ENCODE measurements at places on chromosomes 11 and 22.

DNA sequence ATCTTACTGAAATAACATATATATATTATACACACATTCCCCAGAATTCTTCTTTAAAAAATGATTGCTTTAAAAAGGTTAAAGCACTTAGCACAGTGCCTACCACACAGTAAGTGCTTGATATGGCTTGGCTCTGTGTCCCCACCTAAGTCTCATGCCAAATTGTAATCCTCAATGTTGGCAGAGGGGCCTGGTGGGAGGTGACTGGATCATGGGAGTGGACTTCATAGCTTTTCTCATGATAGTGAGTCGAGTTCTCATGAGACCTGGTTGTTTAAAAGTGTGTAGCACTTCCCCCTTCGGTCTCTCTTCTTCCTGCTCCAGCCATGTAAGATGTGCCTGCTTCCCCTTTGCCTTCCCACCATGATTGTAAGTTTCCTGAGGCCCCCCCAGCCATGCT is 6.2 kb downstream of the CRYAB start:
- DNase-seq = no peak

DNA sequence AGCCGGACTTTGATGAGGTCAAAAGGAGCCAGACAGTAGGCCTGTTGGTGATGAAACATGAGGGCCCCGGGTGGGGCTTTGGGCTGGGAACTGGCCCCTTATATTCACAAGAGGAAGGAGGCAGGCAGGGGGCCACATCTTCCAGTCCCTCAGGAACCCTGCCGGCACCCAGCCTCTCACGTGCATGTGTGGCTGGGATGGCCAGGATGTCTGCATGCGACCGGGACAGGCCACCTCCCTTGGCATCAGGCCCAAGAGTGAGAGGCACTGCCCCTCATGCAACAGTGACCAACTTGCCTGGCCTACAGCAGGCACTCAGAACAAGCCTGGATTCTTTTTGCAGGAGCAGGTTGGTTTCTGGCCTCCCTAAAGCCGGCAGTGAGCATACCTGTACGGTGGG is 5.4 kb downstream of the SLC25A45 start:
- DNase-seq = no peak

DNA sequence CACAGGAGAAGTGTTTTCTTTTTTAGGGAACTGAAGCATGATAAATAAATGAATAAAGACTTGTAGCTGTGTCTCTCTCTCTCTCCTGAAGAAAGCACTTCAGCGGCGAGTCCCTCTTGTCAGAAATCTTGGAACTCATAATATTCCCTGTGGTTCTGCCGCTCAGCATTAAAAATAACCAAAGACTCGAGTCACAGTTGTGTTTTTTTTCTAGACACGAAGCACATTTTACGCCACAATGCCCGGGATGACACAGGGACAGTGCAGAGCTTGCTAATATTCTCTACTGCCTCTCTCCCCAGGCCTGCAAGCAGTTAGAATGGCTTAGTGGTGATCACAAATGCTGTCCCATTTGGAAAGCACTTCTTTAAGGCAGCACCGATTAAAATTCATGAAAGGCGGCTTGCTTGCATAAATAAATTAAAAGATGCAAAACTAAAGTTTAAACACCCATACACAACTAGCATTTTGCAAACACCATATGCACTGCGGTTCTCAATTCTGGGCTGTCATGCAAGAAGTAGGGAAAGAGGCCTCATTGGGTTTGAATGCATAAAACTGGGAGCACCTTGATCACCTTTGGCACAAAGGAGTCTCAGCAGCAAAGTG is 597.4 kb downstream of the SOX6 start:
- no peak for DNase-seq

DNA sequence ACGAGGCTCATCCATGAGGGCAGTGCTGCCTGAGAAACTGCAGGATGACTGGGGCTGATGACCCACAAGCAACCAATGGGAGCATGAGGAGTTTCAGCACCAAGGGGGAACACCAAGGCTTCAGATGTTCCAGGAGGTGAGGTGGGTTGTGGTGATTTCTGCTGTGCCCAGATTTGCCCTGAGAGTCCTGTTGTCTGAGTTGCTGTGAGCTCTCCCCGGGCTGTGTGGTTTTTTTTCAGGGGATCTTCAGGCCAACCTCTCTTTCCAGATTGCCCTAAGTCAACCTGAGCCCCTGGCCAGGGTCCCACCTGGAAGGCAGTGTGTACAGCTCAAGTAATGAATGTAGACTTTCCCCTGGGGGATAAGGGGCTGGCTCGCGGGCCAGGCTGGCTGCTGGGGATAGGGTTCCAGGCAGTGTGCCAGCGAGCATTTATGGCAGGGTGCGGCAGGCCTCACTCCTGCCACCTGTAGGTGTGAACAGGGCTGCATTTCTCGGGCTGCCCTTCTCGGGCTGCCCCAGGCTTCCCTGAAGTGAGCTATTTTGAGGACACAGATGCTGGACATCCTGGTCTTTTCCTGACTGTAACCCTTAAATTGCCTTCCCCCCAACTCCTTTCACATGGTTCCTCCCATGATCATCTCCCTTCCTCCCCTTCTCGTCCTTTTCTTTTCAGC is 9.8 kb downstream of the SLC22A6 start:
- DNase-seq = no peak

GRCh38 chr11:73346186-73346935 is 29.8 kb upstream of the RELT start:
- DNase-seq = no peak

DNA sequence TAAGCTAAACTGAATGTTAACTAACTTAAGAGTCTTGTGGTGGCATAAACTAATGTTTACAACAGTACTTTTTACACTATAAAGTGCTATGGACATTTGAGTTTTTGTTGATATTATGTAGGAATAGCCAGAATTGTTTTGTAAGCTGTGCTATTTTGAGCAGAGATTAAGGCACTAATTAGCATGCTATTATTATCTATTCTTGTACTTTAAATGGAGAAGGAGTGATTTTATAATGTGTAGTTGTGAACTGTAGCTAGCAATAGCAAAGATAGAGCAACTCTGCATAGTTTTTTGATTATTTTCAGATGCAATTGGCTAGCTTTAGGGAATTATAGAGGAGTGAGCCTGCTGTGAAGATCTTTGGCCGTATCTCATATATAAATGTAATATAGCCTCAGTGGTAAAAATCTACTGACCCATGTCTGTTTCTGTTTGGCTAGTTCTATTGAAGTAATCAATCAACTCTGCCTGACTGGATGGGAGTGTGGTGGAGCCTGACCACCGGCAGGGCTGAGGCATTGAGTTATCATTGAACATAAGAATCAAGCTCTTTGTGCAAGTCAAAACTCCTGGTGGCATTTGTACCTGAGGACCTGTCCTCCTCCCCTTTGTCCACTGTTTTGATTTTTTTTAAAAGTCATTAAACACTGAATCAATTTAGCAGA is 34.3 kb downstream of the NCAM1 start:
- no peak for DNase-seq

- DNase-seq = no peak
These were observed 82.6 kb downstream of the ADAMTS15 start for GRCh38 chr11:130531061-130531460.

- DNase-seq = no peak
These were observed 36.0 kb upstream of the L3MBTL2 start for GRCh38 chr22:41169157-41169556.

DNA sequence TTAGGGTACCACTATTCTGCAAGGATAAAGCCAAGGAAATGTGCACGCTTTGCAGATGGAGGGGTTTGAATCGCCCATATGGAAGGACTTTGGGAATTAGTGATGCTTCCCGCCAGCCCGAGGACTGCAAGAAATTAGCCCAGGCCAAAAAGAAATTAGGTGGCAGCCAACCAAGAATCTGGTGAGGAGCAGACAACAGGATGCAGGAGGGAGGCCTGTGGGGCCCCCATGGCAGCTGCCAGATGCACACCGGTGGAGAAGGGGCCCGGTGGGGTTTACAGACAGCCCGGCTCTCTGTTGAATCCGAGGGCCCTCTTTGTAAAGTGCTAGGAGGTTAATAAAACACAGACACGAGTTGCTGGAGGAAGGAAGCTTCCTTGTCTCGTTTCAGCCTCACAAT is 73.5 kb downstream of the TIMP3 start:
- no peak for DNase-seq

GRCh38 chr22:46183733-46184132 is 33.4 kb downstream of the PPARA start:
- DNase-seq = no peak

DNA sequence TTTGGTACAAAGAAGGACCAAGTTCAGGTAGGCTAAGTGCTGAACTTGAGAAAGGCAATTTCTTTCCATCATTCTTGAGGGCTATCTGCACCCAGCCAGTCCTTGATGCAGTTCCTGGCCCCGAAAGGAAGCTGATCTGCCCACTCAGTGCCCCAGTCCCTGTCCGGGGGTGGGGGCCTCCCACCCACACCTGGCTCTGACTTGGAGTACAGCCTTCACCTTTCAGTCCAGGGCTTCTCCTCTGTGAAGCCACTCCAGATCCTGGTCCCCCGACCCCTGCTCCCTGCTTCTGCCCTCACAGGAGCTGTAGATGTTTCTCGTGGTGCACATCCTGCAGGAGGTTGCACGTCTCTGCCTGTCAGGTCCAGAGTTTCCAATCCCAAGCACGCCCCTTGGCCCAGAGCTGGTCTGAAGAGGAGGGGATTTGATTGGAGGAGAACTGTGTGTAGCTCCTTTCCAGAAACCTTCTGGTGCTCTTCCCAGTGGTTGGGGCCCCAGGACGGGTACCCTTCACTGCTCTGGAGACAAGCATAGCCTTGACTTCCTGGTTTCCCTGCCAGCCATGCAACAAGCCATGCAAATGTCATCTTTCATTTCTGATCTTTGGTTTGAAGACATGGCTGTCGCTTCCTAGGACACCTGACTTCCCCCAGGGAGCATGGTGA is 75.3 kb downstream of the BCR start:
- DNase-seq = no peak

DNA sequence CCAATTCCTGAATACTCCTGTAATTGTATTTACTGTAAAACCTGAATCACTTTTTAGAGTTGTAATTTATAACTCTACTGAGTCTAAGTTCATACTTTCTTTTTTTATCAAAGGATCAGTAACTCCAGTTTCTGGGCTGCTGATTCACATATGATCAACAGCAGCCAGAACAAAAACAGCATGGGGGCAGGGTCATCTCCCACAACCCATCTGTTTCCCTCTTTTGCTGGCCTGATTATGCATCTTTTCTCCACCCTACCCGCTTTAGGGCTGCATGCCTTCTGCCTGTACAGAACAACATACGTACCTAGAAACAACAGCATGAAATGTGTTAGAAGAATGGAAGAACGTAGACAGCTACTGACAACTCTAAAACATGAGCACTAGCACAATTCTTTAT is 76.0 kb downstream of the MRTFA start:
- DNase-seq = no peak

DNA sequence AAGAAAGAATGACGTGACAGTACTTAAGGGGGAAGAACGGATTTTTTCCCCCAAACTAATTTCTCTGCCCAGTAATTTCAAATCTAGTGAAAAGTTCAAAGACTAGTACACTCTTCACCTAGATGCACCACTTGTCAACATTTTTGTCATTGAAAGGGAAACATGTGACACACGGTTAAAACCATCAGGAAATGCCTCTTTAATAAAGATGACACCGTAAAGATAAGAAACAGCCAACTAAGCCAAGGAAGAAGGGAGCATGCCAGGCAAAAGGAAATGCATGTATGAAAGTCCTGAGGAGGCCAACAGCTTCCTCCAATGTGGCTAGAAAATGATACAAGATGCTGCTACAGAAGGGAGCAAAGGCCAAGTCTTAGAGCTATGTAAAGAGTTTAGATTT is 49.4 kb downstream of the RSF1 start:
- no peak for DNase-seq

DNA sequence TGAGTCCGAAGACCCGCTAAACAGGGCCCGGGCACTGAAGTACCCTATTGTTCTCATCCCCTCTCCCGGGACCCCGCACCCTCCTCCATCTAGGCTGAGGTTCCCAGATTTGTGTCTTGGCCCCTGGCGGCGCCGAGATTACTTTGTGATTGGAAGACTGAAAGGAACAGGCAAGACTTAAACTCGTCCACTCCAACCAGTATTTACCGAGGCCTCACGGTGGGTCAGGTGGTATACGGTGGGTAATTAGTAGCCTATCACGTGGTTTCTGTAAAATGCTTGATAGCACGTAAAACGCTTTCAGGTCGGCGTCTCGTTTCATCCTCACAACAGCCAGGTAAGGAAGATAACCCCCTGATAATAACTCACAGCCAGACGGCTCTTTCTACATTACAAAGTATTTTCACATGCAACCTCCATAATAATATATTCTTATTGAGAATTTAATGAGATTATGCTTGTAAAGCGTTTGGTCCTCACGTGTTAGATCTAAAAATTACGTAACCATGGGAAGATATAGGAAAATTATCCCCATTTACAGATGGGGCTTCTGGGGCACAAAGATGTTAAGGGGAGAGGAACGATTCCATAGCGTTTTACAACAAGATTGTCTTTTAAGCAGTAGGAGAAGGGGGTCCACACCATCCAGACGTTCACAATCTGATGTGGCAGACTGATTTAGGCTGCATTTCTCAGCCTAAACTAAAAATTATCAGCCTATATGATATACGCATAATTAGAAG is 642 bp upstream of the PIK3C2A start:
- DNase-seq = peak; percentile 14

- DNase-seq = no peak
These were observed 369.9 kb downstream of the LUZP2 start for GRCh38 chr11:24866743-24867142.

- DNase-seq = no peak
These were observed 744 bp downstream of the PRAME start for GRCh38 chr22:22558071-22558971.

DNA sequence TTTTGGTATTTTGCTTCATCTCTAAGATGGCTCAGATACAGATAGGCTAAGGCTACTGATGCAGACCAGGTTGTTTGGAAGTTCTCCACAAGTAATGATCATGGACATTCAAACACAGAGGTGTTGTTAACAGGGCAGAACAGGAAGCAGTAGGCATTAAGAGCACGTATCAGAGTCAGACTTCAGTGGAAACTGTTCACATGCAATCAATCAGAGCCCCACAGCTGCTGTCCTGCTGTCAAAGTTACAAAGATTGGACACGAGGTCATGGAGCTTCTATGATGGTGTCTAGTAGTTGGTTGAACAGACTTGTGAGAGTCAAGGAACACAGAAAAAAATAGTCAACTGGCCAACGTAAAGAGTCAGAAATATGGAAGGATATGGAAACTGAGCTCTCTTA is 19.8 kb downstream of the OR10D3 start:
- DNase-seq = no peak

- no peak for DNase-seq
These were observed 47.6 kb upstream of the EED start for GRCh38 chr11:86196913-86197312.

DNA sequence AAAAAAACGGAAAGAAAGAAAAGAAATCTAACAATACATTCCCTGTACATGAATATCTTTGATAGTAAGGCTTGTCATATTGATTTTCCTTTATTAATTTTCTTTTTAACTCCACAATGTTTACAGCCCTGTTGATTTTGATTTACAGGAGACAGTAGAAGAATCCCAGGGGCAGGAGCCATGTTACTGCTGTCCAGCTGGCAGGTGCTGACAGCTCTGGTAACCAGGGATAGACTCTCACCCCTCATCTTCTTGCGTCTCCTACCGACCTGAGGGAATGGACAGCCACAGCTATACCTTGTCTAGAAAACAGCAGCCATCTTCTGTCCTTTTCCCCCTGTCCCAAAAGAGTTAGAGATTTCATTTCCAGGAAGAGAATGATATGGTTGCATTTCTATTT is 37.4 kb downstream of the PRDM10 start:
- no peak for DNase-seq

GRCh38 chr22:38745676-38746460 is 9.9 kb downstream of the SUN2 start:
- no peak for DNase-seq

- DNase-seq = no peak
These were observed at the start of gene GP1BB for GRCh38 chr22:19723232-19723982. Gene GP1BB (plus strand): TSS chr22:19723539. CDS start chr22:19723570, 31 bp downstream.

- no peak for DNase-seq
These were observed 25.3 kb downstream of the PDHX start for GRCh38 chr11:34941688-34942087.

Measured in T-helper 9 cell (primary cell).